HCT116 (cell line): ENCODE measurements at places on chromosomes 11 and 22.

DNA sequence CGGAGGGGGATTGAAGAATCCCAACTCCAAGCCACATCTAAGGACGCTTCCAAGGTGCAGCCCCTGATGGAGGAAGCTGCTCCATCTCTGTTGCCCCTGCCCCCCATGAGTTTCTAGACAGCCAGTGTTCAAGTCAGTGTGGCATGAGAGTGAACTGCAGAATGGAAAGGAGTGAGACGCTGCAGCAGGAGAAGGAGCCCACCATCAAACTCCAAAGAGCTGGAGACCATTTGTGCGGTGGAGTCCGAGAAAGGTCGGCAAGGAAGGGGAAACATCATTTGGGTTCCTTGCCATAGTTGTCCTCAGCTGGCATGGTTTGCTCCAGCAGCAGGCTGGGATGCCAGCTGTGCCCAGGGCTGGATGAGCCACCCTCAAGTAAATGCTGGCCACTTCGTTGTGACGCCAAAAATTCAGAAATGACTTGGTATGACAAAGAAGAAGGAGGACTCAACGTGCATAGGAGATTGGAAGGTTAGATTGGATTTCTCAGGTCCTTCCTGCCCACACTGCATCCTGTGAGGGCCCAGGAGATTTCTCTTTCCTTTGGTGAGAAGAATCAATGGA is 16.4 kb downstream of the APOL2 start:
- no peak for DNase-seq

DNA sequence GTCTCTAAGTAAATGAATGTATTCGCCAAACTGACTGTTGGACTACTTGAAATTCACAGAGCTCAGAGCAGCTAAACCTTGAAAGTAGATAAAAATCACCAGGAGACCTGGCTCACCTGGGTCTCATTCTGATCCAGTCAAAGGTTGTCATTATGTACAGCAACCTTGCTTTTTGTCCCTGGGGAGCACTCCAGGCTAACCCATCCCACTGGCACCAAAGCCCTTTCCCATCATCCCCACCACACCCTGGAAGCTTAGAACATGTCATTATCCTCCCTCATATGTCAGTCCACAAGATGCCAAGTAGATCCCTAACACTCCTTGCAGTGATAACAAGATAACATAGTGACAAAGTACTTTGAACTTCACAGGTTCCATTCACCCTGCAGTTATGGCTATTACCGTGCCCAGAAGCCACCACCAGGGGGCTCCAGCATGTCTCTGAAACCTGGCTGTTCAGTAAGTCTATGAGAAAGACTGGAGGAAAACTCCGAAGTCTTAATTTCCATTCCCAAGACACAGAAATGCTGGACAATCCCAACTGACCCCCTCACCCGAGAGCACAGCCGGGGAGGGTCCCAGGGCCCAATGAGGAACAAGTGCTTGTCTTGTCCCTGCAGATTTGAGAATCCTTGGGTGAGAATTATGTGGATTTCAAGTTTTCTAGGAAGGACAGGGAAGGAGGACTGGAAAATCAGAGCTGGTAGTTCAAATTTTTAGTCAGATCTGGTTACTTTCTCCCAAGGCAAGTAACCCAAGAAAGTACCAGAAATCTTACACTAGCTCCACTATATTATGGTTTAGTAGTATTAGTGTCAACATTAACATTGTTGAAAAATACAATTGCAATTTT is 43.0 kb upstream of the USP47 start:
- peak; percentile 60 for DNase-seq

- no peak for DNase-seq
Observed at GRCh38 chr11:103887001-103887658, 149.3 kb upstream of the DDI1 start.

DNA sequence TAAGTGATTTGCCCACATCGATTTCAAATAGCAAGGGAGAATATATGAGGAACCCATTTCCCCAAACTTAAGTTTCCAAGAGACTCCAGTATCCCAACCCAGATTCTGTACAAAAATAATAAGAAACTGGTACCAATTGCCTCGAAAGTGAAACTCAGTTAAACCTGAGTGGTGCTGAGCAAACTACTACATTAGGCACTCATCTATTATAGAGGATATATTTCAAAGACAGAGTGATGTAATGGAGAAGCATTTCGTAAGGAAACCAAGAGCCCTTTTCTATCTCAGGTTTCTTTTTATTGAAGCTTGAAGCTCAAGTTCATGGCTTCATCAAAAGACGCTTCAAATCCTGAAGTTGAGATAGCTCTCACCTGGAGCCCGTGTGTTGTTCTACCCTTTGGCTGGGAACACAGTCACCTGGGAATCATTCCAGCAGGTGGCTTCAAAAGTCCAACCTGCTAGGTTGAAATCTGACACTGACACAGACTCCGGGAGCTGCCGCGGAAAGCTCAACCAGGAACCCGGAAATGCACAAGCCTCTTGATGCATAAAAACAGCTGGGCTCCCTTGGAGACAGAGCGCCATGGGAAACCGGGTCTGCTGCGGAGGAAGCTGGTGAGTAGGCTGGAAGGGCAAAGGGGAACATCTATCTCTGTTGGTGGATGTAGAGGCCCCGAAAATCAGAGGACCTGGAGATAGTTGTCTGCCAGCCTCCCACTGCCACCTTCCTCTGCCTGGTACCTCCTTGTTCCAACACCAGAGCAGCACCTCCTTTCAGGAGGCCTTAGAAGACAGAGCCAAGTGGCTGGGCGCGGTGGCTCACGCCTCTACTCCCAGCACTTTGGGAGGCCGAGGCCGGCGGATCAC is at the start of gene C11orf52:
Gene C11orf52 (plus strand): TSS at position 524 of the 867 bp plus-strand sequence. CDS start 60 bp downstream, at position 584.
- DNase-seq: peak; percentile 79

DNA sequence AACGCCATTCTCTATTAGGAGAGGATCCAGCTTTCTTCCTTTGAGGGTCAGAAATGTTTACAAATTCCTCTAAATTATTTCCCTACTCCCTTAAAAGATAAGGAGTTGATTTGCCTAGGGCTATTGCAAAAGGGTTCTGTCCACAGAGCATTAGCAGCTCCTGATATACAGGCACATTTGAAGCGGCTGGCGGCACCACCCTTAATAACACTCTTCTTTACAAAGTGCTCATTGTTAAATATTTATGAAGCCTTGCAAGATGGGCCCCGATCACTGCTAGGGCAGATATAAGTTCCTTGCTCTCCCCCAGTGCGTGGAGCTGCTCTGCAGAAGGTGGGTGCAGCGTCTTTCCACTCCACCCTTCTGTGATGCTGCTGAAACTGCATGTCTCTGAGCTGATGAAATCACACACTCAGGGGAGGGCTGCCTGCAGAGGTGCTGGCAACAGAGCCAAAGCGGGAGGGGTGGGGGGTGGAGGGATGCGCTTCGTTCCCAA is 116.7 kb upstream of the NTM start:
- DNase-seq: no peak

DNA sequence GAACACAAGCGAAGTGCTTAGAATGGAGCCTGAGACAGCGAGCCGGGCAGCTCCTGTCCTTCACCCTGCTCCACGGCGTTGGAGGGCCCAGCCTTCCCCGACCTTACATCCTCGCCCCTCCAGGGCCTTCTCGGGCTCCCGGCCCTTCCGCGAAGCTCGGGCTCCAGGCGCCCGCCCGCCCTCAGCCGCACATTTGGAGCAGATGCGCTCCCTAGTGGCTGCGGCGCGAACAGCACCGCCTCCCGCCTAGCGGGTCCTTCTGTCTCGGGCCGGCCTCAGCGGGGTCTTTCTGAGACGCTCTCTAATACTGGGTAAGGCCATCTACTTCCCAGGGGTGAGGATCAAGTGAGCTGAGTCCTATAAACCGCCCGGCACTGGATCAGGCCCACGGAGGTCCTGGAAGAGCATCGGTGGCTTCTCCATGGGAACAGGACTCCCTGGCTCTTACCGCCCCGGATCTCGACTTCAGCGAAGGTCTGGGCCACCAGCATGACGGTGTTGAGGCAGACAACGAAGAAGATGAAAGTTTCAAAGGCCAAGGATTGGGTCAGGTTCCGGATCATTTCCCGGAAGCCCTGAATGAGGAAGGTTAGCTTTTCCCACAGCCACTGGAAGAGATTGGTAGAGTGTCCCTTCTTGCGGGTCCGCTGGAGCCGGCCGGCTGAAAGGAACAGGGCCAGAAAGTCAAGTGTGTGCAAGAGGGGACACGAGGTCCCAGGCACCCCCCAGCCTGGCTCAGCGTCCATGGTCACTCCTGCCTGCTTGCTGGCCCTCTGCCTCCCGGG is 3.7 kb downstream of the CATSPER1 start:
- no peak for DNase-seq

GRCh38 chr11:8841899-8842298 is 69.1 kb upstream of the AKIP1 start:
- DNase-seq: no peak

- no peak for DNase-seq
Observed at GRCh38 chr22:43201486-43202219, 14.7 kb upstream of the TTLL12 start.

GRCh38 chr11:103619480-103619879 is 417.0 kb upstream of the DDI1 start:
- no peak for DNase-seq

- DNase-seq: no peak
Observed at GRCh38 chr22:38137876-38138687, 27.6 kb upstream of the BAIAP2L2 start.

DNA sequence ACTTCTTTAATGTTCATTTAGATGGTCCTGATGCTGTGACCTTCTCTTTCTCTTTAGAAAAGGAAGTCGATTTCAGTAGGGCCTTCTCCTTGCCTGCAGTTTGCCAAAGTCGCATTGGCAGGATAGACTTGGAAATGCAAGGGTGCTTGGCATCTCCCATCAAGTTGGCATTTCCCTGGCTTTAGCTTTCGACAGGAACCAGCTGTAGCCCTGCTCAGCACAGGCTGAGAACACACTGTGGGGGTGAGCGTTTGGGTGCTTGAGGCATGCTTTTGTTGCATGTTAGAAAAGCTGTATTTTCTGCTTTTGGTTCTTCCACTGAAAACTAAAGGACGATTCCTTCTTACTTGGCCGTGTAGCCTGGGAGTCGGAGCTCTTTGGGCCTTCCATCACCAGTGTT is 37.7 kb downstream of the LDLRAD3 start:
- no peak for DNase-seq

DNA sequence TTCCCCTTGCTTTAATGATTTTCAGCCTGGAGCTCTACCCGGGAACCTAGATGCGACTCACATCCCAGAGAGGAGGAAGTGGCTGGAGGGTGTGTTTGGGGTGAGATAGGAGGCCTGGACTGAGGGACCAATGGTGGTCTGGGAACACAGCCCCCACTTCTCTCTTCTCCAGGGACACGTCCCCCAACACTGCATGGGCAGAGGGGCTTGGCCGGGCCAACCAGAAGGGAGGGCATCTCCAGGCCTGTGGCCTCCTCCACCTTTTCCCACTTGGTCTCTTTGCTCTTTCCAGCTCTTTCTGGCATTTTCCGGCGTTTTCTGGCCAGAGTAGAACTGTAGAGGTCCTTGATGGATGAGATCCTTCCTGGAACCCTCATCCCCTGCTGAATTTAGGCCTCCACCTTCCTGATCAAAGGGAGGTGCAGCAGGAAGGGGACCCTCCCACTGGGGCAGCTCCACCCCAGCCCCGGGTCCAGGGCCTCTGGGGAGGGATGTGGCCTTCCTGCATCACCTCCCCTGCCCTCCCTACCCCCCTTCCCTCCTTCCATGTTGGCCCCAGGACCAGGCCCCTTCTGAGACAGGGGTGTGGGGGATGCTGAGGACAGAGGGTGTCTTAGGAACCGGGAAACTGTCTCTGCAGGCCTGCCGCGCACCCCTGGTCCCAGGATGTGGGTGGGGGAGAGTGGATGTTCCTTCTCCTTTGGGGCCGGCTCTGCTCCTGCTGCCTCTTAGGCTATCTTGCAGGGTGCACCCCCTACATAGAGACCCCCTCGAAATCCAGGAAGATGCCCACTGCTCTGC is 24.4 kb downstream of the MRGPRG start:
- DNase-seq: no peak

DNA sequence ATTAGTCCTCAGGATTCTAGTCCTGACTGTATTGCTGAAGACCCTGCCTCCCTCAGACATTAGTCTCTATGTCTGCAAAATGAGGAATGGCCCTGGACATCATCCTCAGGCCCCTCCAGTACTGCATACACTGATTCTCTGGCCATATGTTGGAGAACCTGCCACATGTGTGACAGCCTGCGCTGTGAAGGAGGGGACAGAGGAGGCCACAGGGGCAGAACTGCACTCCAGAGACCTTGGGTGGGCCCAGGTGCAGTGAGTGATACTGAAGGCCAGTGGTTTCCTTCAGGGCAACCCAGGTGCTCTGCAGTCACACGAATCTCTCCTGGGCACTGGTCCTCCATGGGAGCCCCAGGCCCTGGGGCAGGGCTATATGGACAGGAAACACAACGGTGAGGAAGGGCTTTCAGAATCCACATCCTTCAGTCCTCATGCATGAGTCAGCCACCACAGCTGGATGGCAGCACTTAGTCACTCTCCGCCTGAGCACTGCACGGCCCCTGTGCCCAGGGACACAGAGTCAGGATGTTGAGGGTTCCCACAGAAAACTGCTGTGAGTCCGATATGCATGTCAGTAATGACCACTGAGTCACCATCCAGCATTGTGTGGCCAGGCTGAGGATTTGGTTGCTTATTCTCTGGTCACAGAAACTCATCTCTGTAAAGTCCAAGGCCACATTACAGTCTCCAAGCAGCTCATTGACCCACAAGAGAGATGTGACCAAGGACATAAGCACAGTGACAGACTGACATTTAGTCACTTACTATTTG is 39.7 kb downstream of the ME3 start:
- peak; percentile 68 for DNase-seq

GRCh38 chr11:68707527-68707926 is 23.2 kb downstream of the GAL start:
- no peak for DNase-seq

- DNase-seq: no peak
Observed at GRCh38 chr11:75429902-75430713, 2.9 kb downstream of the KLHL35 start.

DNA sequence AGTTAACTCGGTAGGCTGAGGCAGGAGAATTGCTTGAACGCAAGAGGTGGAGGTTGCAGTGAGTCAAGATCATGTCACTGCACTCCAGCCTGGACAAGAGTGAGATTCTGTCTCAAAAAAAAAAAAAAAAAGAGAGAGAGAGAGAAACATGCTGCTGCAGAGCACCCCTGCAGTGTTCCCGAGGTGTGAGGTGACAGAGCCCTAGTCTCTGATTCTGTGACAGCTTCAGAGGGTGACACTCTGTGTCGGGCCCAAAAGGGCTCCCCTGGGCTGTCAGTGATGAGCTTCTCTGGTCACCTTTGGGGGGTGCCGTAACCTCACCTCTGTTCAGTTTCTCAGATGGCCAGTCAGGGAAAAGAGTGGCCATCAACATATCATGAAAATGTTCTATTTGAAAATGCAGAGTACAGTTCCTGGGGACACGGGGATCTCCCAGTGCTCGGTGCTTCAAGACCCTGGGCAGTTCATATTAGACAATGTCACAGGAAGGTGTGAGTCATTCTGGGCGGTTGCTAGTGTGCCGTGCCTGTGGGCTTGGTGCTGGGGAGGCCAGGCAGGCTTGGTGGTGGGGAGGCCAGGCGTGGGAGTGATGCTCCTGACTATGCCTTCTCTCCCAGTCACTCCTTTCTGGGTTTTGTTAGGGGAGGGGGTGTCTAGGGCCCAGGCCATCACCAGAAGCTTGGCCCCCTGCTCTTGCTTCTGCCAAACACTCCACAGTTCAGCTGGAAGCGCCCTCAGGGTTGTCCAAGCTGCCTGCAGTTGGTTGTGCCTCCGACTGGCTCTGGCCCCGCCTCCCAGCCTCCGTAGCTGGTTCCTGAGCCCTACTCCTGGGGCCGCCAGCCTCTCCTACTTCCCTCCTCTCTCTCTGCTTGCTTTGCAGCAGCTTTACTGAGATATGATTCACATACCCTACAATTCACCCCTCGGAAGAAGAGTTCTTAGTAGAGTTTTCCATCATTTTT is 52.5 kb upstream of the CLDN5 start:
- DNase-seq: no peak
